ENCODE measurements at places on chromosomes 6 and 20.

- DNase-seq, result no peak
These were observed 29.2 kb upstream of the SMOC2 start for GRCh38 chr6:168411793-168412192.

DNA sequence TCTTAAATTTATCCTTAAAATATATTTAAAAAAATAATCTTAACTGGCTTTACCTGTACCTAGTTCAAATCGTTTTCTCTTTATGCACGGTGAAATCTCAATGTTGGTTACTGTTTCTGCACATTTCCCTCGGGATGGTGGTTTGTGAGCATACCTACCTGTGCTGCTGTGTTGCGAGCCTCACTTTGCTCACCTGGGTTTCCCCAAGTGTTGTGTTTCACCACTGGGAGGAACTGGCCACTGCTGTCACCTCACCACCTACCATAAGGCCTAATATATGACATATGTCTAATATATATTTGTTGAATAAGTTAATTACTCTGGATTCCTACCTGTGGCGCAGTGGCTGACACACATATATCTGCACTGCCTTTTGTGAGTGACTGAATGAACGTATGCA lies 493.5 kb upstream of the FLRT3 start:
- DNase-seq, result no peak

GRCh38 chr6:5478380-5478779 lies 217.1 kb downstream of the FARS2 start:
- DNase-seq, result no peak

GRCh38 chr6:79543411-79543810 lies 6.2 kb upstream of the LCA5 start:
- no peak for DNase-seq

- no peak for DNase-seq
These were observed 42.9 kb upstream of the SPACA1 start for GRCh38 chr6:88004707-88005106.

DNA sequence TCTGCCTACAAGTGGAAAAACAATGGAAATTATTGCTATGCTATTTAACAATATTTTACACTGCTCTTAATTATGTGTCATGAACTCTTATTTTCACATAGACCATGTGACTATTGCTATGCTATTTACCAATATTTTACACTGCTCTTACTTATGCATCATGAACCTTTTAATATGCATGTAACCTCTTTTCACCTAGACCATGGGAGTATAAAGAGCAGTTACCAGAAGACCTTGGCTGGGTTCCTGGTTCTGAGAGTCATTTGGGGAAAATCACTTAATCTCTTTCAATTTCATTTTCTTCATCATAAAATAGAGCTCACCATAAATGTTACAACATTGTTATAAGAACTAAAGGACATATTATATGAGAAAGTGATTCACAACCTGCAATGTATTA lies 223.8 kb upstream of the RNF217 start:
- no peak for DNase-seq

- DNase-seq, result peak; percentile 38
These were observed 38.9 kb upstream of the HDGFL1 start for GRCh38 chr6:22530506-22530905.

DNA sequence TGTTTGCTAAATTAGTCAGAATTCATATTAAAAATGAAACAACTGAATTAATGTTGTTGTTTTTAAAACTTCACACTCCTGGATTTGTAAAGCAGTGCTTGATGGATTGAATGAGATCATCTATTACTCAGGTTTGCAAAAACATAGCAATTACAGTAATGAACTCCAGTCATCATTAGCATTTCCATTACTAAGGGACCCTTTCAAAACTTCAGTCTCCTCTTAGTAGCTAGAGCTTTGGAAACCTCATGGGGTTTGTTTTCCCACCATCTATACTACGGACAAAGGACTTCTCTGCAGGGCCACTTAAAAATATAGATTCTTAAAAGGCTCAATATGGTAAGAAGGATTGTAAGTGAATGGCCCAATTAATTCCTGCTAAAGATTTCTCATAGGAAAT lies 209.9 kb upstream of the PRND start:
- no peak for DNase-seq
